ENCODE measurements at places on chromosomes 11 and 22.
A peak's percentile ranks its signal among the peaks of the same experiment; 100 is the strongest.

DNA sequence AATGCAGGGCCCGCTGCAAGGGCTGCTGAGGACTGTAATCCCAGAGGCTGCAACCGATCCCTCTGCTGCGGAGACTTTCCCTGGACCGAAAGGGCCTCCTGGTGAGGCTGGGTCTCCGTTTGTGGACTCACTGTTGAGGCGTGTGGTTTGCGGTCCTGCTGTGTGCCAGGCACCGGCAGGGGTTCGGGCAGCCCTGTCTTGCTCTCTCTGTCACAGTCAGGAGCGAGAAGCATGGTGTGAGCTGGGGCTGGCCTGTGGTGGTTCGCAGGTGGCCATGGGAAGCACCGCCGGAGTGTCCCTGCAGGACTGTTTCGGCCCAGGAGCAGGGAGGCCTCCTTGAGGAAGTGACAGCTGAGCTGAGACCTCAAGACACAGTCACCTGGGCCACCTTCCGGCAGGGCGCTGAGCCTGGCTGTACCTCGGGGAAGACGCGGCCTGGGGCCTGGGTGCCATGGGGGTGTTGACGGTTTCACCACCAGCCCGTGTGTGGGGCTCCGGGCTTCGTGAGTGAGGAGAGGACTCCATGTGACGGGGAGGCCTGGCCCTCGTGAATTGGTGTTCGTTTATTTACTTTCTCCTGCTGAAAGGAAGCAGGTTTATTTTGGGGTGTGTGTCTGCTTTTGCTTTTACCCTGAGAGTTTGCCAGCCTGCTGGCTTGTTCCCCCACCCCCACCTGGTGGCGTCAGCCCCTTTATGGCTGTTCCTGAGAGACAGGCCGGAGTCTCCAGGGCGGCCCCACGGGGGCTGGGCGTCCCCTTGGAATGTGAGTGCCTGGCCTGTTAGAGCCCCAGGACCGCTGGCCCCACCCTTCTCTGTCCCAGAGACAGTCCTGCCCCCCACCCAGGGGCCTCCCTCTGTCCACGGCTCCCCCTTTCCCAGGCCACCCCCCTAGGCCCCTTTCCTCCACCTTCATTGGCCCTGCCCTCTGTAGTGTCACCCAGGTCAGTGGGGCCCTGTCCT, 122.5 kb downstream of the KCNQ1OT1 start:
- DNase-seq = no peak

- DNase-seq = no peak
These were observed 53.9 kb upstream of the PHOX2A start for GRCh38 chr11:72297828-72298227.

GRCh38 chr22:36339171-36340065, 48.3 kb downstream of the MYH9 start:
- no peak for DNase-seq

DNA sequence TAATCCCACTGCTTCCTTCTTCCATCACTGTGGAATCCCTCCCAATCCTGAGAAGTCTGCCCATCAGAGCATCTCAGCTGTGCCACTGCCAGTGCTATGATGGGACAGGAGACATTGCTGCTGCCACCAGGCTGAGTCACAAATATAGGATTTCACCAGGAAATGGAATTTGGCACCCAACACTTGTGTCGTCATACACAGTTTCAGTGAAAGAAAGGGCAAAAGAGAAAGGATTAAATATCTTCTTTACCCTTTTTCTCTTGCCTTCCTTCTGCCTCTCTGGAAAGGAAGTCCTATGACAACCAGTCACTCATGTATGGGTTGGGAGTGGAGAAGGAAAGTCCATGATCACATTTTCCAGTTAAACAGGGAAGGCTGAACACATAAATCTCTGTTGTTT, 133.4 kb downstream of the SPON1 start:
- DNase-seq = no peak

GRCh38 chr11:114059278-114059983, at the start of gene ZBTB16:
Gene ZBTB16 (plus strand): TSS chr11:114059711. CDS start chr11:114063301, 3,590 bp downstream.
- DNase-seq = peak; percentile 90

GRCh38 chr11:84902445-84902844, 724.7 kb downstream of the DLG2 start:
- no peak for DNase-seq

DNA sequence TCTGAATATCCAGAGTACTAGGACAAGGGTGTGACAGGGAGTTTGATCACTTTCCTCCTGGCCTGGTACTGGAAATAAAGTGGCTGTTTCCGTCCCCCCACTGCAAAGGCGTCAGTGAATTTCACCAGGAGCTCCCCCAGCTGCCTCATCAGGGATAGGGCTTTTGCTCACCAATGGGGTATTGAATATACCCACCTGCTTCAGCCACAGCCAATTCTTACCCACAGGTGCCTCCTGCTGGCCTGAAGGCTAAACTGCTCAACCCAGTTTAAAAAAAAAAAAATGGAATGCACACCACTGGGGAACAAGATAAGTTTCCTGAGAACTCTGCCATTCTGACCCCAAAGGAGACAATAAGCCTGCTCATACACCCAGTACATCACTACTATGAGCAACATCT, 65.3 kb upstream of the MS4A8 start:
- no peak for DNase-seq

- DNase-seq = no peak
These were observed 670.0 kb upstream of the KIRREL3 start for GRCh38 chr11:127670374-127671119.

DNA sequence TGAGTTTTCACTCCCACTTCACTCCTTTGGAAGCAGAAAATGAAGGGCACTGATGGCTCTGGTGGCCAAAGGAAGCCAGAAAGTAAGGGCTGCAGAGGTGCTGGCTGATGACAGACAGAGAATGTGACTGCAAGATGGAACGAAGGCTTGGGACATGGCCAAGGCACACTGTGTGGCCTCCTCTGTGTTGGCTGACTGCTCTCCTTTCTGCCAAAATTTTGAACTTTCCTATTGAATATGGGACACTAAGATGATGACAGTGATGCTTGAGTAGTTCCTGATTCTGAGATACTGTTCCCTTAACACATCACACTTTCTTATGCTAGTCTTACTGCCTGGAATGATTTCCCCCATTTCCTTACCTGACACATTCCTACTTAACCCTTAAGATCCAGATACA, 156.4 kb downstream of the SWAP70 start:
- no peak for DNase-seq

DNA sequence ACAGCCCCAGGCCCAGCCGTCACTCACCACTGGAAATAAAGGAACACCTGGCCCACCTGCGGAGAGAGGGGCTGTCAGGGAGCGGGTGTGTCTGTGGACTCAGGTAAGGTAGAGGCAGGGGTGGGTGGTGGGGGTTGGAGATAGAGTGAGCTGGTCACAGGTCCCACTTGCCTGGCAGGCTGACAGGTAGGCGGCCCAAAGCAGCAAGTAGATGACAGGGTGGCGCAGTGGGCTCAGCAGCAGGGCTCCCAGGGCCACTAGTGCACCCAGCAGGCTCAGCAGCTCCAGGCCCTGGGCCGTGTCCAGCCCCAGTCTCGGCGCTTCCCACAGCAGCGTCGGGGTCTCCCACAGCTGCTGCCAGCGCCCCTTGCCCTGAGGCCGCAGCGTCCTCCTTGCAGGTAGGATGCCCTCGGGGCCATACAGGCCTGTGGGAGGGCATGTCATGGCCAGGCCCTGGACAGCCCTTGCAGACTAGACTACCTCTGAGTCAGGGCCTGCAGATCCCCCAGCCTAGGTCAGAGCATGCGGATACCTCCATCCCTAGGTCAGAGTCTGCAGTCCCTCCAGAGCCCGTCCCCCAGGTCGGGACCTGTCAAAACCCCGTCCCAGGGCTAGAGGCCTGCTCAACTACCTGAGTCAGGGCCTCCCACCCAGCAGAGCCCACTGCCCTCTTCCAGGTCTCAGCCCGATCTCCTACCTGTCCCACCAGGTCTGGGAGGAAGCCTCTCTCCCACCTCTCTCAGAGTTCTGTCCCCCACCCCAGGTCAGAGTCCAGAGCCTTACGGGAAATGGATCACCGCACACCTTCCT, 686 bp downstream of the LMF2 start:
- DNase-seq = peak; percentile 52

GRCh38 chr11:85783758-85784157, 27.2 kb downstream of the SYTL2 start:
- DNase-seq = no peak

- DNase-seq = no peak
These were observed 760 bp downstream of the ZNRF3 start for GRCh38 chr22:28883917-28884746.

GRCh38 chr11:89604281-89604680, 105.8 kb upstream of the TRIM77 start:
- no peak for DNase-seq

DNA sequence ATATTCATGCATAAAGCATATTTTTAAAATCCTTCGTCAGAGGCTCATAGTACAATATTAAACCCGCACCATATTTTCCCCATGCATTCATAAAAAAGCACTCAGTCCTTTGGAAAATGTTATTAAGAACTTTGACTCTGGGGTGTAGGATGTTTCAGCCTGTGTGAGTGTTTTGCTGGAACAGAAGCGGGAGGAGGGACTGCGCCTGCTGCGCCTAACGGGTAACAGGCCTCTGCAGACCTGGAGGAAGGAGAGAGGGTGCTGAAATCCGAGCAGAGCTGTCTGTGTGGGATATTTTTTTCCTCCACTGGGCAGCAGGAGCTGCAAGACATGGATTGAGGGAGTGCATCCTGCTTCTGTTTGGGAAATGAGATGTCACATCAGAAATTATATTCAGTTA, 483.0 kb downstream of the BRD1 start:
- no peak for DNase-seq

DNA sequence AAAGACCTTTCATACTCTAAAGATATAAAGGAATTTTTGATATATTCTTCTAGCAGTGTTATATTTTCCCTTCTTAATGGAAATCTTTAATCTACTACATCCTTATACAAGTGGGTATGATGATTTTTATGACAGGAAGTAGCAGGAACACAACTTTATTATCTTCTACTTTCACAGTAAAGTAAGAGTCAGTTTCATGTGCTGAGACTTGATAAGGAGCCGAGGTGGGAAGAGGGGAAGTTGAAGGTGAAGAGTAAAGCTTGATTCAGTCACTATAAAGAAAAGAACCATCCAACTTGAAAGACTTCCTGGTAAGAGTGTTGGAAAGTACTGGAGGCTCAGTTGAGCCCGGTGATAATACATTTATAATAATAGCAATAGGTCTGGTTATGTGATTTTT, 82.1 kb upstream of the PTH start:
- DNase-seq = no peak

DNA sequence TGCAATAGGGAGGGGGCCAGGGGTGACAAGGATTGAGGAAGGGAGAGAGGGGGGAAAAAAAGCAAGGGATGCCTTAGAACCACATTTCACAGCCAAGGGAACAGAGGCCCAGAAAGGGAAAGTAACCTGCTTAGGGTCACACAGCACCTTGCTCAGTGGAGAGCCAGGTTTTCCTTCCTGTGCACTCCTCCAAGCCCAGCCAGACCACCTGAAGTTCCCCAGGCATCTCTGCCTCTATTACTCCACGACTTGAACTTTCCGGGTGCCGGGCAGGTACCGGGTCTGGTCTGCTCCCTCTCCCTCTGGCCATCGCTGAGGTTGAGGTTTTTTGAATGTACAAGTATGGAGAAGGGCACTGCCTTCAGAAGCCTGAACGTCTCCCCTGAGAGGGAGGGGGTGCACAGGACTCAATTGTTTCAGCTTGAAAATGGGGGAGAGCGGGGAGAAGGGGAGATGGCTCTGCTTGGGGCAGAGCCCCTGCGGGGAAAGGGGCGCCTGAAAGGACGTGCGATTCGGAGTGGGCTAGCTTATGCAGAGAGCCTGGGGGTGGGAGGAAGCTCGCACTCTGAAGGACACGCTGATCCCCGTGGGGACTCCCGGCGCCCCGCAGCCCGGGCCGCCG, 516 bp upstream of the SERPINH1 start:
- no peak for DNase-seq

GRCh38 chr22:49586244-49586748, 241.4 kb downstream of the BRD1 start:
- no peak for DNase-seq

DNA sequence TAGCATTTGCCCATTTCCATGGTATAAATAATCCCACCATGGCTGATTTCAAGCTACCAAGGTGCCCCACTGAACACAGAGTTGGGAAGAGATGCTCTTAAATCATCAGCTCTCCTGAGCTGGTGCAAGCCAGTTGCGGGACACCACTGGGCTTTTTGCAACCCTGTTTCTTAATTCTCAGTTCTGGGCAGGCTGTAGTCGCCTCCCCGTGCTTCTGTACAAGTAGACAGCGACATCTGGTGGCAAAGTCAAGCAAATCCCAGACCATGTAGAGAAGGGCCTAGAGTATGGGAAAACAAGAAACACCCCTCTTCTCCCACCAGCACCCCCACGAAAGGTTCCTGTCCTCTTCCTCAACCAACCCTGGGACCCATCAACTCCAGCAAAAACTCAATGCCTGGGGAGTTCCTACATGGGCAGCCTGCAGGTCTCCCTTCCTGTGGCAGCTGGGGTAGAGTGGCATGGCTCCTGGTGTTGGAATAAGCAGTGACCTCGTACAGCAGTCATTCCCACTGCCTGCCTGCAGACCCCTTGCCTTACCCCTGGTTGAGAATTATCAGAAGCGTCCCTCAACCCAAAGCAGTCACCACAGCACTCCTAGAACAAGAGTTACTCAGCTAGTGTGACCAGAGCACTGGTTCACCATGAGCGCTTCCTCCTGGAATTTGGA, 68.4 kb downstream of the IGLL5 start:
- no peak for DNase-seq

DNA sequence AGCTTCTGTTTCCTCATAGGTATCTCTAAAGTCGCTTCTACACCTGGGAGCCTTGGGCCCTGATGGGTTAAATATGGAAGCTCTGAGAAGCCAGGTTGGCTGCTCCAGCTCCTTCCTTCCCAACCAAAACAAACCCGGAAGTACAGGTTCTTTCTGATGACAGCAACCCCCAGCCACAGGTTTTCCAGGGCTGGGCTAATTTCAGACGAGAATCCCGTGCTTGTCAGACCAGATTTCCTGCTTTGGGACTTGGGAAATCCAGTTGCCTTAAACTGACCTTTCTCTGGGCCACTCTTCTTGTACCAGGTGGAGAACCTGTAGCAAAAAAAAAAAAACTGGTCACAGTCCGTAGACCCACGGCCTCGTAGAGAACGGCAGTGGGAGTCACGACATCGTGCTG, 51.9 kb downstream of the RBX1 start:
- DNase-seq = no peak

GRCh38 chr11:82225930-82226329, 507.7 kb downstream of the FAM181B start:
- no peak for DNase-seq

DNA sequence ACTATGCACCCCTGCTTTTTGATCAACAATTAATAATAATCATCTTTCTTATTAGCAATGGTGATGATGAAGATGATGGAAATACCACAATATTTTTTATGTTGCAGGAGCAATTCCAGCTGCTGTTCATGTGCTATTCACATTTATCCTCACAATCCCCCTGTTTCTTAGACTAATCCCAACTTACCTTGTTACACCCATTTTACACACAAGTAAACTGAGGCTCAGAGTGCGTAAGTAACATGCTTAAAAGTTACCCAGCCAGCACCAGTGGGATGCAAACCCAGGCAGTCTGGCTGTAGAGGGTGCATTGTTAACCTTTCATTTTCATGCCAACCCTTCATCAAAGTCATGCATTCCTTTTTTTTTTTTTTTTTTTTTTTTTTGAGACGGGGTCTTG, 1.6 kb upstream of the CRYBA4 start:
- DNase-seq = no peak

GRCh38 chr11:115617767-115618166, 113.6 kb upstream of the CADM1 start:
- DNase-seq = no peak

- no peak for DNase-seq
These were observed 11.3 kb upstream of the MS4A7 start for GRCh38 chr11:60367009-60367408.

Data from frontal cortex (tissue), 4 donors.